ENCODE measurements at places on chromosomes 3 and 15.

GRCh38 chr3:131535131-131535530, 32.4 kb upstream of the MRPL3 start:
- DNase-seq, result no peak

GRCh38 chr3:155131104-155131503, 51.0 kb downstream of the MME start:
- no peak for DNase-seq

GRCh38 chr3:125156456-125156855, 56.1 kb downstream of the SLC12A8 start:
- no peak for DNase-seq

GRCh38 chr15:51864408-51865056, 35.1 kb downstream of the TMOD3 start:
- no peak for DNase-seq

GRCh38 chr3:142353571-142353970, 94.3 kb downstream of the XRN1 start:
- no peak for DNase-seq

Data from smooth muscle cell of the brain vasculature (primary cell).